ENCODE measurements at places on chromosomes 13 and 19.

DNA sequence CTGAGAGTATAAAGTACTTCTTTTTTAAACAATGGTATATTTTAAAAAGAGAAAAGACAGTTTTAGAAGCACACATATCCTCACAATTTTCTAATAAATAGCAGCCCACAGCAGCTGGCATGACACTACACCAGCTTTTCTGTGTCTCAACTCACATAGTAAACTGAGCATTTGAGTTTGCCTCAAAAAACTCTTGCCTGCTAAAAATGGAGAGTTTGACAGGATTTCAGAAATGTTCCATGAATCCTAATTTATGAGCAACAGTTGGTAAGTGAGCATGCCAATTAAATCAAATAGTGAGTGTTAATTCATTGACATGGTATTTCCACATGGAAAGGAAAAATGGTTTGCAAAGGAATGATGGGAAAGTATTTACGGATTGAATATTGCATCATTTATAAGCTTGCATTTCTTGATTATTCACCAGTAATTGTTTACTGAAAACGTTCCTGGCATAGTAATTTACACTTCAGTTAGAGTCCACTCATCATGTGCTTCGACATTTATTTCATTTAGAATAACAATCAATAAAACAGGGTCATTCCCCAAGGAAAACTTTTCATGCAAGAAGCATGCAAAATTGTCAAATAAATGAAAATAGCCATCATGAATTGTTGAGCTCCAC lies 323.0 kb downstream of the EFNB2 start:
- no peak for DNase-seq

DNA sequence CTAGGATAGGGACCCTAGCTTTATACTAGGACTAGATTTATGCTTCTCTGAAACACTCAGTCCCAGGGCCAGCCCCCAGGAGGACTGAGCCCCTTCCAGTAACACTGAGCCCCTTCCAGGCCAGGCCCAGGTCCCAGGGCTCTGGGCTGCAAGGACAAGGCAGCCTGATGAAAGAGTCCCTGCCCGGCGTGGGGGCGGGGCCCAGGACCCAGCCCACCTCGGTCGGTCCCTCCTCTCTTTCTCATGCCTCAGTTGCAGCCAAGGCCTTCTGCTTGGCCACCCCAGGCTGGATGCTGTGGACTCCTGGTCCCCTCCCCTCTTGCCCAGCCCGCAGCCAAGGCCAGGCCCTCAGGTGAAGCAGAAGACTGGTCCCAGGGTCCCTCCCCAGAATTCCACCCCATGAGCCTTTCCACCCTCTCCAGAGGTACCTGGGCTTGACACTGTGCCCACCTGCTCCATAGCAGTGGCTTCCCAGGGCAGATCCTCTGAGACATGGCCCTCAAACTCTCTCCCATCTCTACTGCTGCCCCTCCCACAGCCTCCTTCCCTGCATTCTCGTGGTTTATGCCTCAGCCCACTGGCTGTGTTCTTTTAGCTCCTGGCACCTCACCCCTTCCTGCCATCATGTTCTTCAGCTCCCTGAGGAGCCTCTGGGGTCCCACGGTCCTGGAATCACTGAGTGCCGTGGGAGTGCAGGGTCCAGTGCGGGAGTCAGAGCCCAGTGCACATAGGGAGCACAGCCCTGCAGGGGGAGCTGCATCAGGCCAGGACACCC lies 53.6 kb upstream of the C1QTNF9B start:
- DNase-seq, result no peak

- no peak for DNase-seq
Measured at GRCh38 chr13:77537289-77537919, 1.9 kb downstream of the SCEL start.

GRCh38 chr19:8512115-8512967 lies 1.6 kb downstream of the ZNF414 start:
- DNase-seq, result no peak

- DNase-seq, result no peak
Measured at GRCh38 chr13:79340490-79340889, 65.6 kb downstream of the RBM26 start.

DNA sequence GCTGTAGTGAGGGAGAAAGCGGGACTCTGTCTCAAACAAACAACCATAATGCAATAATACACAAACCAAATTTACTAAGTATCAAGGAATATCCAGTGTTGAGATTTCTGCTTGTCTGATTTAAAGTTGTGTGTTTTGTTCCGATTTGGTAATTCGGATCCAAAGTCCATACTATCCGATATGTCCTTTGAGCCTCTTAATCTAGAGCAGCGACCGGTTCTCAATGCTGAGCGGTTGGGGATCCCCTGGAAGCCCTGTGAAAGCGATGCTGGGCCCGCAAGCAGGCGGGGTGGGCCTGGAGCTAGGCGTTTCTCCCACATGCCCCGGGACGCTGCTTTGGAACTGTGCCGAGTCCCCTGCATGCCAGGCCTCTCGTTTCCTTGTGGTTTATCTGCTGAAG lies 20.2 kb downstream of the C19orf44 start:
- no peak for DNase-seq

DNA sequence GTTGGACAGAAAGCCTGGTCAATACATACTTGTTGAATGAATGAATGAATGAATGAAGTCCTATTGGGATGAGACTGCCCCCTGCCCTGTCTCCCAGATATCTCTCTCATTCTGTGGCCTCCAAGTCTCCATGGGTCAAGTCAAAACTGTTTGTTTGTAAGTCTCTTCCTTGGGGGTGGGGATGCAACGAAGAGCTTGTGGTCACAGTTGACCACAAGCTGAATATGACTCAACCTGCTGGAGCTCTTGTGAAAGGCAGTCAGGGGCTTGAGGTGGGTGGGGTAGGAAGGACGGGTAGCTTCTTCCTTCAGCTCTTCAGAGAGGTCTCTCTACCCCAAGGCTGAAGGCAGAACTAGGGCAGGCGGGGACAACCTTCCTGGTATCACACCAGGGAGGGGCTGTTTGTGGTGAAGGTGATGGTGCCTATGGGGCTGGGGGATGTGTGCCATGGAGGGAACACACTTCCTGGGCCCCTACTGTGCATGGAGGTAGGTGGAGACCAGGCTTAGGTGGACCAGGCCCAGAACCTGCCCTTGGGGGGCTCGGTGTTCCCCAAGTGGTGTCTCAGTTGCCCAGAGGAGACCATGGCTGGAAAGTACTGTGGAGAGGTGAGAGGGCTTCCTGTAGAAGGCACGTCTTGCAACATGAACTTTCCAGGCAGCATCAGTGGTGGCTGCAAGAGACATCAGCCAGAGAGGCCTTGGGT lies 8.0 kb downstream of the MYO1F start:
- no peak for DNase-seq

DNA sequence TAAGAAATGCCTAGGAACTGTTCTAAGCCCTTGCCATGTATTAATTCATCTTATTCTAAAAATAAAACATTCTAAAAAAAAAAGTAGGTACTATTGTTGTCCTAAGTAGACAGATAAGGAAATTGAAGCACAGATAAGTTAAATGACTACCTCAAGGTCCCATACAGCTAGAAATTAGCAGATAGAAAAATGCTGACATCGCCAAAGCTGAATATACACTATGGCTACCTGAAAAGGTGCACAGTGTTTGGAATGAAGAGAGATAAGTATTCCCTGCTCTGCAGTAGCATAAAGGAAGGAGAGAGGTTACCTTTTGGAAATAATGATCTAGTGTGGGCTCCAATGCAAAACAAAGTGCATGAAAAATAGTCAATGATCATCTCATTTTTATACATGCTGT lies 65.3 kb downstream of the DCT start:
- no peak for DNase-seq

DNA sequence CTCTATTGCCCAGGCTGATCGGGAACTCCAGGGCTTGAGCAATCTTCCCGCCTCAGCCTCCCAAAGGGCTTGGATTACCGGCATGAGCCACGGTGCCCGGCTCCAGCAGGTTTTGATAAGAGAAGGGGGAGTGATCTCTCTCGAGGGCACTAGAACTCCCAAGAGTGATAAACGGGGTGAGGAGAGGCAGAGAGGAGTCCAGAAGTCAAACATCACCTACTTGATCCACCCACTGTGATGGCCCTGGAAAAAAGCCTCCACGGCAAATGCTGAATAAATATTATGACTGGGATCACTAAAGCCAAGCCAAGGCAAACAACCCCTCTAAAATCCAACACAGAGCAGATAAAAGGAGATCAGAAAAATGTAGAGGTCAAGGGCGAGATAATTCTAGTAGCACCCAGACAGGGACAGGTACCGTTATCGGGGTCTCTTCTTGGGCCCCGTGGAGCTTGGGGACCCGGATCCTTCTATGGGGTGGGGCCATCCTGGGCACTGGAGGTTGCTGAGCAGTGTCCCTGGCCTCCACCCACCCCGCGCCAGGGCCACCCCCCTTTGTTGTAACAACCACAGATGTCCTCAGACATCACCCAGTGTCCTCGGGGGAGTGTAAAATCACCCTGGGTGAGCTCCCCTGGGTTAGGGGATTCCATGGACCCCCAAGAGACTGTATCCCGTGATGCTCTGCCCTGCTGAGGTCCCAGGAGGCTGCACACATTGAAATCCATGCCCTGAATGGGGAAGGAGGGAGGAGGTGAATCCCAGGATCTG lies 3.7 kb upstream of the CREB3L3 start:
- DNase-seq, result no peak

- no peak for DNase-seq
Measured at GRCh38 chr13:98813993-98814392, 61.5 kb upstream of the SLC15A1 start.

All from sciatic nerve (tissue), 2 donors.